ENCODE measurements at places on chromosomes 5 and 9.

DNA sequence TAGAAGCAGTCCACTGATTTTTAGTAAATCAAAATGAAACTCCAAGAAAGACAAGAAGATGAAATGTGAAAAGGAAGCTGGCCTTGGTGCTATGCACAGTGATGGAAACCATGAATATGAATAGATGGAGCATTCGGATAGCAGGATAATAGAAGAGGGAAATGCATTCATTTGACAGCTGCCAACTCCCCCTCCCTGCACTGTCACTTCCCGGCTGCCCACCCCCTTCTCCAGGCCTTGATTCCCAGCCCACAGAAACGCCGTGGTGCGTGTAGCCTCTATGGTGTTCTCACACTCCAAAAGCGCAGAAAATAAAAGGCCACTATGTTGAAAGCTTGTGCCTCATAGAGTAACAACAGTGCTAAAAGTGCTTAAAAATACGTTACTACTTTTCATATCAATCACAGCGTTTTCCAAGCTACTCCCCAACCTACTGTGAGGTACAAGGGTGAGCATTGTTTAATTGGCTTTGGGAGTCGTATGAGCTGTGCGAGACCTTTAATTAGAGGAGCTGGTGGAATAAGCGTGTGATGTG, 26.1 kb upstream of the IFNK start:
- no peak for DNase-seq

- DNase-seq = no peak
Measured at GRCh38 chr9:123416176-123416575, 60.2 kb downstream of the CRB2 start.

GRCh38 chr5:72605632-72606031, 98.4 kb upstream of the ZNF366 start:
- no peak for DNase-seq

DNA sequence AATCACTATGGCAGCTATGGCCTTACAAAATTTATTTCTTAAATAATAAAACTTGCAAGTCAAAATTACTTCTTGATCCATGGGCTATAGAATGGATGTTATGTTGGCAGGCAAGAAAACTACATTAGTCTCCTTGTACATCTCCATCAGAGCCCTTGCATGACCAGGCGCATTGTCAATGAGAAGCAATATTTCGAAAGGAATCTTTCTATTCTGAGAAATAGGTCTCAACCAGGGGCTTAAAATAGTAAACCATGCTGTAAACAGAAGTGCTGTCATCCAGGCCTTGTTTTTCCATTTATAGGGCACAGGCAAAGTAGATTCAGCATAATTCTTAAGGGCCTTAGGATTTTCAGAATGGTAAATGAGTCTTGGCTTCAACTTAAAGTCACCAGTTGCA, 220.1 kb downstream of the SREK1 start:
- no peak for DNase-seq

DNA sequence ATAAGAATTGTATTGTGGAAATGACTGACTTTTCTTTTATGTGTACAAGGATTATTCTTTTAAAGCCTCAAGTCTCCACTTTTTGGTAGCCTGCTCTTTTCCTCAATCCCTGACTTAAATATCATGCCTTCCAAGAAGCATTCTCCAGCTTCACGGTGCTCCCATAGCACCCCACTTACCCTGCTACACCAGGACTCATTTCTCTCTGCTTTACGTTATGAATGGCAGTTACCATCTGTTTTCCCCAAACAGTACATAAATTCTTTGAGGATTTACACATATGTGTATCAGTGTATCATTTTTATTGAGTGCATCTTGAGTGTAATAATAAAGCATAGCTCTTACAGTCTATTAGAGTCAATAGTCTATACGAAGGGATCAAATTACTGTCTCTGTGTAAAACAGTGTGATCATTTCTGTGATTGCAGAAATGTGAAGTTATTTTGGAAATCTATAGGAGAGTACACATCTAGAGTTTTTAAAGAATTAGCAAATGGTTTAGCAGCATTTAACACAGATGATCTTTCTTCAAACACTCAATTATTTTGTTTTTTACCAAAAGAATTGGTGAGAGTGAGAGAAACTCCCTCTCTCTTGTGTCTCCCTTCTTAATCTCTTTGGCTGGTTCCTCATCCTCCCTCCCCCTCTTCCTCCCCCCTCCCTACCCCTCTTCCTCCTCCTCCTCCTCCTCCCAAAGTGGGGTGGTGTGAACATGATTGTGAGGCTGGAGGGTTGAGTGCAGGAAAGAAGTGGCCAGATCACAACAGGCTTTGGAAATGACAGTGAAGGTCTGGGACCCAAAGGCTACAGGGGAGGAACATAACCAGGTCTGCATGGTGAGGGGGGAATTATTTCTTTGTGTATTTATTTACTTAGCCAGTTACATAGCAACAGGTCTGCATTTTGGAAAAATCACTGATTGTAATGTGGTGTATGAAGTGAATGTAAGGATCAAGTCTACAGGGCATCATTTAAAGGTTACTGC, 27.6 kb upstream of the ECM2 start:
- no peak for DNase-seq

GRCh38 chr5:55218967-55219366, 8.1 kb downstream of the MCIDAS start:
- DNase-seq = no peak

DNA sequence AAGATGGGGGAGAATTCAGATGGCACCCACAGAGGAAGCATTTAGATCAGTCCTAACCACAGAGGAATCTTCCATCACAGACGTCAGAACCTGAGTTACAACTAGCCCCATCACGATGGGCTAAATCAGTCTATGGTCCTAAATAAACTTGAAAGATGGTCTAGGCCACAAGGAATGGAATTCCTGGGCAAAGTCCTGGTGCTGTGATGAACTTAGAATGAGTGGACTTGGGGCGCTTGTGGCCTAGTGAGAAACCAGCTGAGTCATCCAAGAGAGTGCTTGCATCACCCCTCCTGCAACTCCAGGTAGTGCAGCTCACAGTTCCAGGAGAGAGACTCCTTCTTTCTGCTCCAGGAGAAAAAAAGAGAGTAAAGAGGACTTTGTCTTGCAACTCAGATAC, 722.9 kb upstream of the RGMB start:
- no peak for DNase-seq

- DNase-seq = no peak
Measured at GRCh38 chr5:32413466-32414263, 30.9 kb downstream of the ZFR start.

DNA sequence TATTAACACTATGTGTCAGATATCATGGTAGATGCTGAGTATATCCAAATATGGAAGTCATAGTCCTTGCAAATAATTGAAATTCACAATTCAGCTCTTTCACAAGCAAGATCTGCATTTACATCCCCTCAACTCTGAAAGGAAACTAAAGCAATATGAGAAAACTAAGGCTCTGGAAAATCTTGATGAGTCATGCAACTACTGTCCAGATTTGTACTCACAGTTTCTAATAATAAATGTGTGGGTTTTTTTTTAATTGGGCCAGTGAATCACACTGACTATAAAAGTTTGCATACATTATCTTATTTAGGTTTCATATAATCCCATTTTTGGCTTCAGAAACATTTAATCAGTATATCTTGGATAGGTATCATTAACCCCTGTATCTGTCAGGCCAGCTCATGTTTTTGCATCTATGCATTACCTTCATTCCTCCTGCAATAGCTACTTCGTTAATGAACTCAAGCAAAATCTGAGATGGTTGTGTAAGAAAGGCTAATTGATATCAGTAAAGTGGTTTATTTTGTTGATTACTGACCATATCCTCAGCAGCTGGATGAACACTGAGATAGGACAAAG, 58.7 kb upstream of the PRR16 start:
- DNase-seq = no peak

- no peak for DNase-seq
Measured at GRCh38 chr5:132182359-132183040, 45.2 kb downstream of the P4HA2 start.

GRCh38 chr5:126875303-126875785, 98.4 kb downstream of the LMNB1 start:
- DNase-seq = no peak

DNA sequence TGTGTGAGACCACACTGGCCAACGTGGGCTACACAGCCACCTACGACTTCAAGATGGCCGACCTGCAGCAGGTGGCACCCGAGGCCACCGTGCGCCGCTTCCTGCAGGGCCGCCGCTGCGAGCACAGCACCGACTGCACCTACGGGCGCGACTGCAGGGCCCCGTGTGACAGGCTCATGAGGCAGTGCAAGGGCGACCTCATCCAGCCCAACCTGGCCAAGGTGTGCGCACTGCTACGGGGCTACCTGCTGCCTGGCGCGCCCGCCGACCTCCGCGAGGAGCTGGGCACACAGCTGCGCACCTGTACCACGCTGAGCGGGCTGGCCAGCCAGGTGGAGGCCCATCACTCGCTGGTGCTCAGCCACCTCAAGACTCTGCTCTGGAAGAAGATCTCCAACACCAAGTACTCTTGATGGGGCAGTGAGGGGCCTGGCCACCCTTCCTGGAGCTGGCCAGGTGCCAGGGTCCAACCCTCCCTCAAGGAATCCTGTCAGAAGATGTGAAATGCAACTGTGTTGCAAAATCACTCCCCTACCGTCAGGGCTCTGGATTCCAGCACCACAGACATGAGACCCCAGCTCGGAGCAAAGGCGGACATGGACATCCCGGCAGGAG, 11.1 kb downstream of the DIPK1B start:
- no peak for DNase-seq

DNA sequence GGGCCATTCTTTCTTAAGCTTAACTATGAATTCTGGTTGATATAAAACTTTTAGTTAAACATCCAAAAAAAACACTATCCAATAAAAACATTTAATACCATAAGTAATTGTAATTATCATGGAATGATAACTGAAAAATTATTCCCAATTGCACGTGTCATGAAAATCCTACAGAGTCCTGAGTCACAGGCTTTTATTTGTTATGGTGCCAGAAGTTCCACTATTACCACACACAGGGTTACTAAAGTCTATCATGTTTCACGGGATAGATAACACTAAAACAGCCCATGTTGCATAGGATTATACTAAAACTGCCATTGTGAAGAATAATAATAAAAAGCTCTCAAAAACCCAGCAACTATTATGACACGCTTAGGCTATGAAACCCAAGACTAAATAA, 1381.8 kb downstream of the EFNA5 start:
- no peak for DNase-seq

GRCh38 chr9:93677048-93677571, 100.7 kb downstream of the PHF2 start:
- no peak for DNase-seq

DNA sequence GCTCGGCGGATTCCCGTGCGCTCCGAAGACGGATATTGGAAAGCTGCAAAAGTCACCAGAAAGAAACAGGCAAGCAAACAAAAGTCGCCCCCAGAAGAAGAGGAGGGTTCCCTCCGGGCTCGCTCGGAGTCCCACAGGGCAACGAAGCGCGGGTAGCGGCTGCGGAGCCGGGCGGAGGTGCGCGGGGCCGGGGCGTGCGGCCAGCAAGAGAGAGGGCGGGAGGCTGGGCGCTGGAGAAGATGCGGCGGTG, at the start of gene FBN2:
Gene FBN2 (minus strand): TSS at position 246 of the 250 bp plus-strand sequence. CDS start 642 bp downstream, outside the sequence.
- no peak for DNase-seq

All from anterior cingulate cortex (tissue), 58 donors.